ENCODE measurements at places on chromosomes 4 and X.

DNA sequence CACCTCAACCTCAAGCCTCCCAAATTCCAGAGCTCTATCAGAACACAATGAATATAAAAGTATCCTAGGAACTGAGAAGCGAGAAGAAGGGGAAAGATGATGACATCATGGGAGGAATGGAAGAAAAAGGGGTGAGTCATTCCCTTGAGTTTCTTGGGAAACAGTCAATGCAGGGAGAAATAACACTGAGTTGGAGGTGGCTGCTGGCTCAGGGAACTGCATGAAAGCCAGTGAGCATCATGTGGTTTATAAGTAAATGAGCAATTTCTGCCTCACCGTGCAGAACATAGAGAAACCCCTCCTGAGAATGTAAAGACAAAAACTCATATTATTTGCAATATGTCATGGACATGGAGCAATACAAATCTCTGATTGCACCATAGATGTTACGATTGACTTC, 73.3 kb downstream of the SHOX start:
- DNase-seq = no peak

- DNase-seq = no peak
These were observed 257.1 kb upstream of the RPS6KA3 start for GRCh38 chrX:20523626-20524312.

- DNase-seq = no peak
These were observed 26.5 kb downstream of the HAND2 start for GRCh38 chr4:173503330-173504180.

GRCh38 chrX:20947411-20947912, 426.8 kb upstream of the CNKSR2 start:
- no peak for DNase-seq

DNA sequence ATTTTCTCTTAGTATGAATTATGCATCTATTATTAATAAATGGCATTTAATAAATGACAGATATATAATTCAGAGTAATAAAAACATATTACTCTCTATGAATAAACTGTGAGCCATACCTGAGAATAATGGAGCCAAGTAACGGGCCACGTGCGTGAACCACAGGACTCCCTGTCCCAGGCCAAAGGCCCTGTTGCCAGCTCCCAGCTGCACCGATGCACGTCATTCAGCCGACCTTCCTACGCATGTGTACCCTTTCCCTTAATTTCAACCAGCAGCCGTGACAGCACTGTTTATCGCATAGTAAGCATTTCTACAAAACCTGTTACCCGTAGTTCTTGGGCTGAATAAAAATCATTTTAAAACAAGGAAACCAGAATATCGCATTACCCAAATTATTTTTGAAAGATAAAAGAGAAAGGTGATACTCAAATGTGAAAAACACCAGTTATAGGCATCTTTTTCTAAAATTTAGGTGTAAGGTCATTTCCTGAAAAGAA, 827.2 kb upstream of the FRG1 start:
- DNase-seq = no peak

- DNase-seq = no peak
These were observed 31.6 kb upstream of the SPARCL1 start for GRCh38 chr4:87560802-87561201.

GRCh38 chr4:125091101-125091500, 223.7 kb upstream of the FAT4 start:
- no peak for DNase-seq

GRCh38 chr4:177367336-177367735, 57.7 kb downstream of the NEIL3 start:
- no peak for DNase-seq

DNA sequence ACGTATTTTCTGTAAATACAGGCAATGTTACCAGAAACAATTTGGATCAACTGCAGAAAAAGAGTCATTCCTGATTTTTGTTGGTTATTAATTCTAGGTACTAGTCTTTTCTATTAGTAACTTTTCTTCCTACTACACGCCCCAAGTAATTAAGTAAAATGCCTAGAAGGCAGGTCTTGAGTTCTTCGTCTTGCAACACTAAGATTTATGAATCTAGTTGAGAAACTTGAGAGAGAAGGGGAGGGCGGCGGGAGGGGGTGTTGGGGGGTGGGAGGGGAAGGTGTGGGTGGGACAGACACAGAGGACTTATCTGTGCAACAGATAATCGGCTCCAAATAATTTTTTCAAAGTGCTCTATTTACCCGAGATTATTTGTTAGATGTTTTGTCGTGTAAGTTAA, 3.0 kb downstream of the RAP2C start:
- DNase-seq = no peak

DNA sequence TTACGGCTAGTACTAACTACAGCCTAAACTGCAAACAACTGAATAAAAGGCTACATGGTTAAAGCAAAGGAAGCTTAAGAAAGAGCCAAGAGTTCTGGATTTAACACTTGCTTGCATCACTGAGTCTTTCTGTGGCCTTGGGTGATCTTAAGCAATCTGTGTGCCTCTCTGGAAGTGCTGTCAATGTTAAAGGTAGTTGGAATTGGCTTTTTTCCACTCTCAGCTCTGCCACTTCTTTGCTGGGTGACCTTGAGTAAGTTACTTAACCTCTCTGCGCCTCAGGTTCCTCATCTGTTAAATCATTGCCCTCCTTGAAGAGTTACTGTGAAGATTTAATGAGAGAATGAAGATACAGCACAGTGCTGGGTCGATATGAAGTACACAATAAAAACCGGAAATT, 15.7 kb downstream of the SLC2A9 start:
- DNase-seq = no peak

DNA sequence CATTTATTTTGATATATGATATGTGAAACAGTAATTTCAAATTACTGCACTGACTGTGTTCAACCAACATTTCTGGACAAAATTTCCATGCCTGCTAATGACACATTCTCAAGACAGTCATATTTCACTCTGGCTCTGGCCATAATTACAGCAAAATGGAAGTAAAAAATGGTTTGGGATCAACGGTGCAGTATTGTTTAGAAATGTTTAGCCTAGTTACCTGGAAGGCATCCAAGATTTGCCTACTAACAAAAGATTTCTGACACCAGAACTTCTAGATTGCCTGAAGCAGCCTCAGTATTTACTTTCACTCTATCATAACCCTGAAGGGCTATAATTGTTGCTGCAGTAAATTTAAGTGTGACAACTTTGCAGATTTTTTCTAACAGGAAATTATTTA, 416.3 kb downstream of the PCDH10 start:
- no peak for DNase-seq

DNA sequence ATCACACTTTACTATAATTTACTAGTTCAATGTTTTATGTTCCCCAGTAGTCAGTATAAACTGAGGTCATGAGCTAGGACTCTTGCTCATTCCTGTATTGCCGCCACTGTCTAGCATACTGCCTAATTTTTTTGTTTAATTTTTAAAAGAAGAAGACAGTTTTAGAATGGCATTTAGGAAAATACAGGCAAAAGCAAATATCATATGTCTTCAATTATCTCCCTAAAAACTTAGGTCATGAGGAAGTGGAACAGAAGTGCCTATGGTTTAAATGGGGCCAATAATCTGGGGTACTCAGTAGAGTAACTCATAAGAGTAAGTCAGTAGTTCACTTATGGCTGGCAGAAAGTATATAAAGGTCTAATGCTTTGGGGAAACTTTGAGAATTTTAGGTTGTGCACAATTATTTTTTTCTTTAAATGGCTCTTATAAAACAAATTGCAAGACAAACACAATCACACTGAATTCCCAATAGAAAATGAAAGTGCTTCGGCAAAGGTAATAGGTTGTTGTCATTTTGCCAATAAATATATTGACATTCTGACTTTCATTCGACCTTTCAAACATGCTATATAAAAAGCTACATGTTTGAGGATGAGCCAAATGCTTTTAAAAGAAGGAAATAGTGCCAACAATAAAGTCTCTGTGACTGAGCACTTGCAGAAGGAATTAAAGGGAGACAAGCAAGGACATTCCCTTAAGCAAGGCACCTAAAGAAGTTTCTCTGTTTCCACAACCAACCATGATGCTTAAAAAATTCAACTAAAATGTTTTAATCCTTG, 390.1 kb downstream of the PDGFC start:
- DNase-seq = no peak
